ENCODE measurements at places on chromosomes 3 and 15. TPM values are rescaled to one million over a fixed set of nuclear protein-coding genes. Genes with fewer than 3 reads are reported as not detected.
A peak's percentile ranks its signal among the peaks of the same experiment; 100 is the strongest.

DNA sequence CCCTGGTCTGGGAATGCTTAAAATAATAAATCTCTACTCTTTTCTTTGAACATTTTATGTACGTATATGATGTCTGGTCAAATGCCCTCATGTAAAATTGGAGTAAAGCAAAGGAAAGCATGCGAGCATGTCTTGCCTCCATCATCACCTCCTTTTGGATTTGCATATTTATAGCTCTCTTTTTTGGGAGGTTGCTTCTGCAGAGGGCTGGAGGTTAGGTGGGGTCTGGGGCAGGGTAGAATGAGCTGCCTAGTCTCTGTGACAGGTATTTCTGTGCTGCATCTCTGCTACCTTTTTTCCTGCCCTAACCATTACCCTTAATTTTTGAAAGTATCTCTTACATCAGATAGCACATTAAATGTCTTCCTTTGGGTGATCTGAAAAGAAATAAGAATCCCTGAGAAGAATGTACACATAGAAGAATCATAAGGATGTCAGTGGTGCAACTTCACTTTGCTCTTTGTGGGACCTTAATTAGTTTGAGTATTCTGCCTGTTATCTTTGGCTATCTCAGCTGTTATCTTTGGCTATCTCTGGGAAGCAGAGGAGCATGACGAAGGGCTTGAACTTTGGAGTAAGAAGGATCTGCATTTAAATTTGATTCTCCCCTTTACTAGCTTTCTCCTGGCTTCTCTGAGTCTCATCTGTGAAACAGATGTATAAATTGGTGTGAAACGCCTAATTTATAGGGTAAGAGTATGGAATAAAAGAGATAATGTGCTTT is 40.2 kb downstream of the PPM1L start:
- no peak for DNase-seq
- no peak overlapping the region for H3K27ac ChIP-seq
- H3K36me3 ChIP-seq = no peaks in the 10 kb centered on the region
- peaks cover 6% of the 10 kb centered on the region for H3K4me1 ChIP-seq
- H3K27me3 ChIP-seq = no peaks in the 10 kb centered on the region

- H3K4me1 ChIP-seq = peaks cover 5% of the 10 kb centered on the region
- H3K27me3 ChIP-seq = peaks cover 58% of the 10 kb centered on the region
- no peaks in the 10 kb centered on the region for H3K36me3 ChIP-seq
- DNase-seq = no peak
- H3K27ac ChIP-seq = no peak overlapping the region
Measured at GRCh38 chr3:18446149-18446825, 21.1 kb upstream of the SATB1 start.

GRCh38 chr15:66620744-66621344 is 55.0 kb upstream of the LCTL start:
- H3K27me3 ChIP-seq = peaks cover 15% of the 10 kb centered on the region
- no peak for DNase-seq
- H3K4me3 ChIP-seq = no peak overlapping the region
- peaks cover 60% of the 10 kb centered on the region for H3K4me1 ChIP-seq
- no peak overlapping the region for H3K27ac ChIP-seq

GRCh38 chr3:52167240-52167639 is 13.0 kb upstream of the POC1A start:
- no peaks in the 10 kb centered on the region for H3K27me3 ChIP-seq
- no peaks in the 10 kb centered on the region for H3K4me1 ChIP-seq
- no peak for DNase-seq
- H3K27ac ChIP-seq = no peak overlapping the region

GRCh38 chr3:194832346-194833104 is 146.8 kb downstream of the FAM43A start:
- H3K27me3 ChIP-seq = no peaks in the 10 kb centered on the region
- DNase-seq = no peak
- H3K4me3 ChIP-seq = no peak overlapping the region
- H3K4me1 ChIP-seq = no peaks in the 10 kb centered on the region
- H3K27ac ChIP-seq = no peak overlapping the region
- no peaks in the 10 kb centered on the region for H3K36me3 ChIP-seq

DNA sequence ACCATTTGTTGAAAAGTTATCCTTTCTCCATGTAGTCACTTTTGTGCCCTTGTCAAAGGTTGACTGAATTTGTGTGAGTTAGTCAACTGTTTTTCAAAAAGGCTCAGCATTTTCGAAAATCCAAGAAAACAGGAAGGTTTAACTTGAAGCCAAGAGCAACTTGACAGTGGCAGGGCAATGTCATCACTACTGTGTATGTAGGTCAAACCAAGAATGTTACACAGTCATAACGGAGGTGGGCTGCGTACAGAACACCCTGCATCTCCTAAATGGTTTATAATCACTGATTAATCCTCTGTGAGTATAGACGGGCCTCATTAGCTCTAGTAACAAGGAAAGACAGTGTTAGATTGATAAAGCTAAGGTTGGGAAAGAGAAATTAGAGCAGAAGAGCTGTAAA is 1064.9 kb downstream of the FHIT start:
- H3K4me3 ChIP-seq = no peak overlapping the region
- H3K4me1 ChIP-seq = no peaks in the 10 kb centered on the region
- no peaks in the 10 kb centered on the region for H3K36me3 ChIP-seq
- DNase-seq = no peak

DNA sequence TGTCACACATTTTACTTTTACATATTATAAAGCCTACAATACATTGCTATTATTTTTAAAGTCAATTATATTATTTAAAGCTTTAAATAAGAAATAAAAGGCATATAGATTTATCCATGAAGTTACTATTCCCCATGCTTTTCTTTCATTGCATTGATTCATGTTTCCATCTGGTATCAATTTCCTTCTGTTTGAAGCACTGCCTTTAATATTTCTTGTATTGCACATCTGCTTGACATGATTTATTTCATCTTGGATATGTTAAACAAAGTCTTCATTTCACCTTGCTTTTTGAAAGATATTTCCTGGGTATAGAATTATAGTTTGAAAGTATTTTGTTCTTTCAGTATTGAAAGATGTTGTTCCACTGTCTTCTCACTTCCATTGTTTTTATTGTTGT is 174.3 kb upstream of the MBNL1 start:
- no peaks in the 10 kb centered on the region for H3K4me1 ChIP-seq
- H3K27ac ChIP-seq = no peak overlapping the region
- no peaks in the 10 kb centered on the region for H3K27me3 ChIP-seq
- no peak for DNase-seq
- H3K36me3 ChIP-seq = no peaks in the 10 kb centered on the region

- DNase-seq = no peak
- H3K4me1 ChIP-seq = peaks cover 94% of the 10 kb centered on the region
- no peaks in the 10 kb centered on the region for H3K27me3 ChIP-seq
- H3K36me3 ChIP-seq = no peaks in the 10 kb centered on the region
- no peak overlapping the region for H3K27ac ChIP-seq
Measured at GRCh38 chr3:30662836-30663235, 56.4 kb downstream of the TGFBR2 start.

- H3K36me3 ChIP-seq = no peaks in the 10 kb centered on the region
- no peak overlapping the region for H3K4me3 ChIP-seq
- no peaks in the 10 kb centered on the region for H3K4me1 ChIP-seq
- H3K27ac ChIP-seq = peak overlapping the region; percentile 21
Measured at GRCh38 chr3:100982710-100983109, 10.5 kb downstream of the ABI3BP start.

- H3K27me3 ChIP-seq = no peaks in the 10 kb centered on the region
- no peak within 1 kb of the TSS for H3K4me3 ChIP-seq
- no peak within 1 kb of the TSS for H3K27ac ChIP-seq
Measured at GRCh38 chr3:126558336-126559071, at the start of gene C3orf22. C3orf22 (minus strand) TSS chr3:126558932; CDS start chr3:126553390, 5,542 bp downstream.

DNA sequence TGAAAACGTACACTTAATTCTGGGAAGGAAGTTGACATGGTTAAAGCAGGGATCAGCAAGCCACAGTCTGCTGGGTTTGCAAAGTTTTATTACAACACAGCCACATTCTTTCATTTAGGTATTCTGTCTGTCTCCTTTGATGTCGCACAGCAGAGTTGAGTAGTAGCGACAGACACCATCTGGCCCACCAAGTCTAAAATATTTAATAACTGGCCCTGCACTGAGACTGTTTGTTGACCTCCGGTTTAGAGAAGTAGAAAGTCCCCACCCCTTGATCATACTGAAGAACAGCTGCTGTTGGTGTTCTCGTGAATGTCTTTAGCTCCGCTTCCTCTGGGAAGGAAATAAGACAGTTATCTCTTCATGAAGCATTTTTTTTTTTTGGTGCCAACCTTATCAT is 66.2 kb downstream of the MCTP2 start:
- H3K36me3 ChIP-seq = no peaks in the 10 kb centered on the region
- peak; percentile 35 for DNase-seq
- peak overlapping the region; percentile 20 for H3K27ac ChIP-seq
- no peaks in the 10 kb centered on the region for H3K27me3 ChIP-seq
- H3K4me1 ChIP-seq = peaks cover 46% of the 10 kb centered on the region

DNA sequence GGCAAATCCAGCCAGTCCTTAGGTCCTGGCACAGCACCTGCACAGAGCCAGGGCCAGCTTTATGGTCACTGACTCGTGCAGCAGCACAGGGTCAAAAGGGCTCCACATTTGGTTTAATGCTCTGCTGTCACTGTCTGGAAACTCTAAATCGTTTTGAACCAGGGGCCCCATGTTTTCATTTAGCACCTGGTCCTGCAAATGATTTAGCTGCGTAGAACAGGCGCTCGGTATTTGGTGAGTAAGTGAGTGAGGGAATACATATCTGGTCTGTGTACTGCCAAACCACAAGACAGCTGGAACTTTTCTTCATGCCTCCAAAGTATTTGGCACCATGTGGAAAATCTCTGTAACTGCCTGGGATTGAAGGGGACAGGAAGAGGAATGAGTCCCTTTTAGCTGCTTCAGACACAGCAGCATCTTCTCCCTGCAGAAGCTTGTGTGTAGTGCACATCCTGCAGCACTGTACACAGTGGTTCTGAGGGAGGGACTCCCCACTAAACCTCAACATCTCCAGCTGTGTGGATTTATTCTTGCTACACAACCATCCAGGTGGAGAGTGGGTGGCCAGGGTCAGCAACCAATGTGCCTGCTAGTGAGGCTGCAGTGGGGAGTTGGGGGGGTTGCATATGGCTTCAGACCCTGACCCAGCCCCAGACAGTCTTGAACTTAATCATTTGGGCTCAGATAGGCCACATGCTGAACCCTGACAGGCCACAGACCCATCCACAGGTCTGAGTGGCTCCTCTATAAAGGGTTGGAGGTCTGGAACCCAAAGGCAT is 1.1 kb downstream of the SH2D7 start:
- peak; percentile 71 for DNase-seq
- H3K27ac ChIP-seq = no peak overlapping the region
- H3K4me1 ChIP-seq = peaks cover 8% of the 10 kb centered on the region
- H3K27me3 ChIP-seq = no peaks in the 10 kb centered on the region

DNA sequence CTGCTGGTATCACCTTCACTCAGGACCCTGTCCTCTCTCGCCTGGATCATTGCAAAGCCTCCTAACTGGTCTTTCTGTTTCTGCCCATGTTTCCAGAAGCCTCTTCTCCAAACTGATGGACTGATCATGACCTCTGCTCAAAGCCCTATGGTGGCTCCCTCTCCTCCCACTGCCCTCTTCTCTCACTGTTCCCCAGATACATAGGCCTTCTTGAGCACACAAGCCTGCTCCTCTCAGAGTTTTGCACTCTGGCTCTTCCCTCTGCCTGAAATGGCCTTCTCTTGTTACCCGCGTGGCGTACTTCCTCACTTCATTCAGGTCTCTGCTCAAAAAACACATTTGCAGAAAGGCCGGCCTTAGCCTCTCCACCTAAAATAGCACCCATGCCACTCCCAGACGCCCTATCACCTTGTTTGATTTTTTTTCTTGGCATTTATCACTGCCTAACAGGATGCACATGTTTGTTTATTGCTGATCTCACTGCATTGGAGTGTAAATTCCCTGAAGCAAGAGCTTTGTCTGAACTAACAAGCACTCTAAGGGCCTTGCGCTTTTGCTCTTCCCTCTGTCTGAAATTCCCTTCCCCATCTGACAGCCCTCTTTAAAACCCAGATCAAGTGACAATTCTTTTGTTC is 1.4 kb upstream of the ETFA start:
- H3K4me3 ChIP-seq = no peak overlapping the region
- H3K27ac ChIP-seq = no peak overlapping the region

GRCh38 chr15:96524676-96525417 is 194.3 kb downstream of the NR2F2 start:
- no peak overlapping the region for H3K4me3 ChIP-seq
- no peaks in the 10 kb centered on the region for H3K4me1 ChIP-seq
- DNase-seq = no peak
- no peak overlapping the region for H3K27ac ChIP-seq
- H3K36me3 ChIP-seq = no peaks in the 10 kb centered on the region
- H3K27me3 ChIP-seq = peaks cover 9% of the 10 kb centered on the region

- H3K36me3 ChIP-seq = peaks cover 11% of the 10 kb centered on the region
- peaks cover 3% of the 10 kb centered on the region for H3K4me1 ChIP-seq
Measured at GRCh38 chr15:57228395-57228794, 147.9 kb upstream of the CGNL1 start.

- H3K4me3 ChIP-seq = no peak overlapping the region
- H3K36me3 ChIP-seq = no peaks in the 10 kb centered on the region
- no peak for DNase-seq
- no peaks in the 10 kb centered on the region for H3K4me1 ChIP-seq
Measured at GRCh38 chr15:58352026-58352929, 79.5 kb upstream of the LIPC start.

MRPS11 gene
- 37.1 TPM for total RNA-seq

ZNF106 gene
- 106 TPM for total RNA-seq

RBP2 gene
- total RNA-seq = not detected

SYNPR gene
- not detected for total RNA-seq

UBA7 gene
- 121 TPM for total RNA-seq

MUSTN1 gene
- total RNA-seq = 7.5 TPM

LOXL1 gene
- 37.0 TPM for total RNA-seq

CACNA2D3 gene
- total RNA-seq = 1.4 TPM

CGNL1 gene
- 68.1 TPM for total RNA-seq

SELENOS gene
- total RNA-seq = 62.8 TPM

SCAANT1 gene
- not detected for total RNA-seq

CA12 gene
- 12.2 TPM for total RNA-seq

FRMD5 gene
- 4.4 TPM for total RNA-seq

SUCNR1 gene
- total RNA-seq = 4.8 TPM

FETUB gene
- not detected for total RNA-seq

KBTBD12 gene
- total RNA-seq = 2.5 TPM

All from left lung (tissue), 14 donors.